ENCODE measurements at places on chromosomes 5 and 9.

- H3K4me1 ChIP-seq, result 0 out of 2 replicates have a peak, but pooled peaks cover 4% of the 10 kb centered on the region
- no peaks in the 10 kb centered on the region for H3K36me3 ChIP-seq
- no peak overlapping the region for H3K4me3 ChIP-seq
- no peak overlapping the region for H3K27ac ChIP-seq
- DNase-seq, result no peak
- no peaks in the 10 kb centered on the region for H3K27me3 ChIP-seq
These were observed 73.3 kb downstream of the ABCA1 start for GRCh38 chr9:104854613-104855012.

- no peaks in the 10 kb centered on the region for H3K4me1 ChIP-seq
- no peaks in the 10 kb centered on the region for H3K36me3 ChIP-seq
- DNase-seq, result no peak
These were observed 379.2 kb upstream of the CDH18 start for GRCh38 chr5:20367178-20367577.

- H3K4me3 ChIP-seq, result no peak overlapping the region
- DNase-seq, result no peak
- no peaks in the 10 kb centered on the region for H3K36me3 ChIP-seq
- H3K27ac ChIP-seq, result no peak overlapping the region
- H3K4me1 ChIP-seq, result no peaks in the 10 kb centered on the region
These were observed 12.2 kb downstream of the ACTL7A start for GRCh38 chr9:108874058-108874788.

DNA sequence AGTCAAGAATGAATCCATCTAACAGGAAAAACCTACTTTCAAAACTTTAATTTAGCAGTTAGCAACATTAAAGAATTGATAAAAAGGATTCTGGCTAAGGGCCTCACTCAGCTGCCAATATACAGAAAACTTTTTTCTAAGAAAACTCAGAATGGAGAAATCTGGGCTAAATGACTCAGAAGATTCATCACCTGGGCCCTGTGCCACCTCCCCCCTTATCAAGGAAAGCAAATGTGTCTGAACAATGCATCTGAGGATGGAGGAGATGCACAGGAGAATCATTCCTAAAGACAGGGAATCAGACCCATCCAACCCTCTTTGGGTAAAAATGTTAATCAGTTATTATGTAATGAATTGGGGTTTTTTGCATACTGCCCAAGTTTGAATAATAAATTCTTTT is 592.0 kb upstream of the DMAC1 start:
- H3K27ac ChIP-seq, result no peak overlapping the region
- no peaks in the 10 kb centered on the region for H3K36me3 ChIP-seq
- no peaks in the 10 kb centered on the region for H3K27me3 ChIP-seq
- no peak overlapping the region for H3K4me3 ChIP-seq
- no peak for DNase-seq

DNA sequence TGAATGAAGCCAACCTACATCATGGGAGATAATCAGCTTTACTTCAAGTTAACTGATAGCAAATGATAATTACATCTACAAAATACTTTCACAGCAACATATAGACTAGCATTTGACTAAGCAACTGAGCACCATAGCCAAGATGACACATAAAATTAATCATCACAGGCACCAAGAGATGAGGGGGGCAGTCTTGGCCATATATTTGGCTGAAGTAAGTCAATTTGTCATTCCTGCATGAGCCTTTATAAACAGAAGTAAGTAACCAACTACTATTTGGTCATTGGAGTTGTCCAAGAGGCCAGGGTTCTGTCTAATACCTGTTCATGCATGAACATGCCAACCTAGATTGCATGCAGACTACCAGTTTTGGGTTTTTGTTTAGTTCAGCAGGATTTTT is 53.6 kb downstream of the PDCD1LG2 start:
- H3K36me3 ChIP-seq, result no peaks in the 10 kb centered on the region
- DNase-seq, result no peak
- H3K27ac ChIP-seq, result no peak overlapping the region

DNA sequence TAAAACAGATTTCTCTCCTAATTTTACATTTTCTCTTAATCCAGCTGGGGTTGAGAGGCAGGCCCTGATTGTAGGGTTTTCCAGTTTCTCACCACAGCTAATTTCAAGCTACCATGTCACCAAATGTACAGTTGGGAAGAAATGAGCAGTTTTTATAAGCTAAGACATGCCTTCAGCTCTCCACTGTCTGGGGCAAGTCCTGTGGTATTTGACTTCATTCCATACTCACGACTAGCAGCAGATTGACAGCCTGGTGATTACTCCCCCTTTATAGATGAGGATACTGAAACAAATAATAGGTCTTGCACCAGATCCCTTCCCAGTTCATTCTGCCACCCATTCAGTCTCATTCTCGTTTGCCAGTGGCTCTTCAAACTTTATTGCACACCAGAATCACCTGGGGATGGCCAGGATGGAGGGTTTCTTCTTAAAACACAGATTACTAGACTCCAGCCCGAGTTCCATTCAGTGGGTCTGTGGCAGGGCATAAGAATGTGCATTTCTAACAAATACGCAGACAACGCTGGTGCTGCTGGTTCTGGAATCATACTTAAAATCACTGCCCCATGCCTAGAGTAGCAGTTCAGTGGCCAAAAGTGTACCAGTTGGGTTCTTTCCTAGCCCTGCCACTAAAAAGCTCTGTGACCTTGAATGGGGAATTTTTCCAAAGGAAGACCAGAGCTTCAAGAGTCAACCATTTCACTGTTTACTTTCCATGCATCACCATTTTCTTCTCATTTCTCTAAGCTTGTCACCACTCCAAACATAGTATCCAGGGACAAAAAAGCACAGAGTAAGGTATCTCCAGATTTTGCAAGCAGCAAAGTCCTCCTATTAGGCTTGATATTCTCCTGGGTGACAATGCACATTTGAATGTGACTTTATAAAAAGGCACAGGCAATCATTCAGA is 64.3 kb downstream of the CSNK1A1 start:
- no peaks in the 10 kb centered on the region for H3K36me3 ChIP-seq
- no peak overlapping the region for H3K27ac ChIP-seq
- no peaks in the 10 kb centered on the region for H3K27me3 ChIP-seq

DNA sequence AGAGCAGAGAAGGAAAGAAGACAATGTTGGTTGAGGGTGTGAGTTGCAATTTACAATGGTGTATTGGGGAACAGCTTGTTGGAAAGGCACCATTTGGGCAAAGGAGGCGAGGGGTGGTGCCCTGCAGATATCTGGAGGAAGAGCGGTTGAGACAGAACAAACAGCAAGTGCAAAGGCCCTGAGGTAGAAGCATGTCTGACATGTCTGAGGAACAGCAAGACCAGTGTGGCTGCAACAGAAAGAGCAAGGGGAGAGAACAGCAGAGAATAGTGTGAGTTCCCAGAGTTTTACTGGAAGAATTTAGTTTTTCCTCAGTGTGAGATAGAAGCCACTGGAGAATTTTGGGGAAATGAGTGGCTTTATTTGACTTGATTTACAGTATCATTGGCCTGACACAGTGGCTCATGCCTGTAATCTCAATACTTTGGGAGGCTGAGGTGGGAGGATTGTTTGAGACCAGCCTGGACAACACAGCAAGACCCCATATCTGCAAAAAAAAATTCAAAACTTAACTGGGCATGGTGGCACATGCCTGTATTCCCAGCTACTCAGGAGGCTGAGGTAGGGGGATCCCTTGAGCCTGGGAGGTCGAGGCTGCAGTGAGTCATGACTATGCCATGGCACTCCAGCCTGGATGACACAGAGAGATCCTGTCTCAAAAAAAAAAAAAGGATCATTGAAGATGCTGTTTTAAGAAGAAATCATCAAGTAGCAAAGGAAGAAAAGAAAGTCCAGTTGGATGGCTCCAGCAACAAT is 13.6 kb downstream of the CMBL start:
- no peak overlapping the region for H3K27ac ChIP-seq
- H3K27me3 ChIP-seq, result no peaks in the 10 kb centered on the region
- H3K4me1 ChIP-seq, result peaks cover 8% of the 10 kb centered on the region
- no peaks in the 10 kb centered on the region for H3K36me3 ChIP-seq
- H3K4me3 ChIP-seq, result no peak overlapping the region

DNA sequence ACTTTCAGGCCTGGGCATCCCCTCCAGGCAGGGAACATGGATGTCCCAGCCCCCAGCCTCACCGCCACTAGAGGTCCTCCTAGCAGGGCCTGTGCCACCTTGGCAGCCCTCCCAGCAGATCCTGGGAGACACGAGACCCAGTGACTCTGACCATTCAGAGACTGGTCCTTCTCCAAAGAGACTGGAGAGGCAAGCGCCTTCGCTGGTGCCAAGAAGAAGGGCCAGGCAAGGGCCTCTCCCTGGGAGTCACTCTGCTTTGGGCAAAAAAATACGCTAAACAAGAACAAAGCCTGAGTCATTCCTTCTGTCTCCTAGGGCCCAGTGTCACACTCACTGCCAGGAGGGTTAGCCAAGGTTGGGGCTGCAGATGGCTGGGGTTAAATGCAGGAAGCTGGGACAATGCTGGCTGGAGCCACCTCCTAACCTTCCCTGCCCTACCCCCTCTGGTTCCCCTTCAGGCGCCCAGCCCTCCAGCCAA is 35.3 kb upstream of the SMIM23 start:
- no peak for DNase-seq
- H3K4me1 ChIP-seq, result no peaks in the 10 kb centered on the region
- H3K27me3 ChIP-seq, result no peaks in the 10 kb centered on the region
- H3K4me3 ChIP-seq, result no peak overlapping the region
- no peaks in the 10 kb centered on the region for H3K36me3 ChIP-seq

- no peak overlapping the region for H3K4me3 ChIP-seq
- no peaks in the 10 kb centered on the region for H3K4me1 ChIP-seq
- H3K36me3 ChIP-seq, result no peaks in the 10 kb centered on the region
- H3K27me3 ChIP-seq, result no peaks in the 10 kb centered on the region
- no peak overlapping the region for H3K27ac ChIP-seq
- DNase-seq, result no peak
These were observed 15.6 kb downstream of the SPACA9 start for GRCh38 chr9:132894346-132894745.

DNA sequence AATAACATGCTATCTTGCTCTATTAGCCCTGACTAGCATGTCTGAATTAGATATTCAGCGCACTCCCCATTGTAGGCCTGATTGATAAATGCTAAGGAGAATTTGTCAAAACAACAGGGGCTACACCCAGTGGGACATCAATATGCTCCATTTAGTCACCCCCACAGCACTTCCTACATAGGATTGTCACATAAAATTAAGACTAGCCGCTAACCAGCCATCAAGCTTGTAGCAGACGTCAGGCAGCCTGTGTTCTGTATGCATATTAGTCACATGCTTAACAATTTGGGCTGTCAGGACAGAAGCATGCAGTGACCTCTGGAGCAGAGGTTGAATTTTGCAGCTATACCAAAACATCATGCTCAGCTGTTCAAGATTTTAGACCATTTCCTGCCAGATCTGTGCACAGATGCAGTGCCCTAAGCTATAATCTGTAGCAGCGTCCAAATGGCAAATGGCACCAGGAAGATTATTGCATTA is 197.4 kb upstream of the ISL1 start:
- DNase-seq, result no peak
- no peaks in the 10 kb centered on the region for H3K27me3 ChIP-seq

DNA sequence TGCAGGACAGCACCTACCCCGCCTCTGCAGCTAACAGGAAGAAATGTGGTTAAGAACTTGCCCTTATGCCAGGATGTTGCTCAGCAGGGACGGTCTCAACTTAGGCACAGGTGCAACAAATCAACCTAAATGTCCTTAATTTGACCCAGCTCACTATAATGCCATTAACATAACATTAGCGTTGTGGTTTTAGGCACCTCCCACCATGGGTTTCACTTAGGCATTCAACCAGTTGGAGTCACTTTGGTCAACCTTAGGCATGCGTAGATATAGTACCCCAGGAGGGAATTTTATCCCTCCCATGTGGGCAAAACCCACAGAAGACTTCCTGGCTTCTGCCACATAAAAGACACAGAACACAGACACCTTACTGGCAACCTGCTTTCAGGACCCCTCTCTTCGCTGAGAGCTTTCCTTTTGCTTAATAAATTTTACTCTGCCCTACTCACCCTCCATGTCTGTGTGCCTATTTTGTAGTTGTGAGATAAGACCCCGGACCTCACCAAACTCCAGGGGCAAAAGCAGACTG is 8.7 kb upstream of the ERAP1 start:
- peaks cover 15% of the 10 kb centered on the region for H3K4me1 ChIP-seq
- DNase-seq, result peak; percentile 98

DNA sequence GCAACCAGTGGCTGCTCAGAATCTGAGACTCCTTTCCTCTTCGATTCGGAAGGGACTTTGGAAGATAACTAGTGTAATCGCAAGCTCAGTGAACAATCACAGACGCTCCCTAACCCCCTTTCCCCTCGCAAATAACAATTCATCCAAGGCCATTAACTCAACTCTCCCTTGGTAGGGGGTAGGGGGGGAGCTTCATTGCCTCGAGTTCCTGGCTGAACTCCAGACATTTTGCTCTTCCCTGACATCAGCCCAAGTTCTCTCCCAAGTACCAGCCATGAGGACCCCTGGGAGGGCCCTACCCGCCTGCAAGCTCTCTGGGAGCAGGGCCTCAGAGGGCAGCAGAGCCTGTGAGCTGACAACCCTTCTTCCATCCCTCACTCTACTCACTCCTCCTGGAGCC is 8.4 kb downstream of the FAM163B start:
- no peak for DNase-seq
- no peaks in the 10 kb centered on the region for H3K36me3 ChIP-seq
- no peaks in the 10 kb centered on the region for H3K4me1 ChIP-seq
- peaks cover 79% of the 10 kb centered on the region for H3K27me3 ChIP-seq
- H3K27ac ChIP-seq, result no peak overlapping the region

- no peak for DNase-seq
- no peak overlapping the region for H3K27ac ChIP-seq
- no peaks in the 10 kb centered on the region for H3K4me1 ChIP-seq
- no peak overlapping the region for H3K4me3 ChIP-seq
These were observed 104.0 kb upstream of the SARDH start for GRCh38 chr9:133842174-133842573.

DNA sequence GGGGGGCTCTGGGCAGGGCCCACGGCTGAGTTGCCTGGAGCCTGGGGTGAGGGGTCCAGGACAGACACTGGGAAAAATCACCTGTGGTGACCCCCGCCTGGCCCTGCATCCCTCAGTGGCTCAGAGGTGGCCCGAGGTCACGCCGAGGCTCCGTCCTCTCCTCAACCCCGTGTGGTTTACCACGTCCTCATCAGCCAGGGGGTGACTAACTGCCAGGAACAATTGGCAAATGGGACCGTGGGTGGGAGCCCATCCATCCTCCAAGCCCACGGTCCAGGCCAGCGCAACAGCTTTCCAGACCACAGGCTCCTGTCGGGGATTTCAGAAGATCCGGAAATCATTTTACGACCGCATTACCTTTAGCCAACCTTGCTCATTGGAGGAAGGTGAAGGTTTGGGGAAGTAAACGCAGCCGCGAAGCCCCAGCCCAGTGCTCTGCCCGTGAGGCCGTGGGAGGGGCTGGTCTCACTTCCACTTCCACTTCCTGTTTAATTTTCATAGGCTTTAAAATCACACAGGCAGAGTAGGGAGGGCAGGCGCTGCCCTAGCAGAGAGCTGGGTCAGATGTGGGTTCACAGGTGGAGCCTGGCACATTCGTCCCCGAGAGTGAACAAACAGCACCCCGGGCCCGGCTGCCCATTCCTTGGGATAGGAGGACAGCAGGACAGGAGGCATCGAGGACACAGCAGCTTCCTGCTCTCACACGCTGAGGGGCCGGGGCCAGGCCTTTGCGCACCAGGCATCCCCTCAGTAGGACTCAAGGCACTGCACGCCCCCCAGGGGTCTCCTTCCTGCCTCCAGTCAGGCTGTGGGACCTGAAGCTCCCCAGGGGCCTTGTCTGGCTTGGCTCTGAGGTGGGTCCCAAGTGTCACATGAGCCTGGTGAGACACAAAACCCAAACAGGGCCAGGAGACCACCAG is 19.8 kb upstream of the SLC9A3 start:
- H3K4me1 ChIP-seq, result peaks cover 12% of the 10 kb centered on the region
- H3K27ac ChIP-seq, result peak overlapping the region; percentile 32
- no peaks in the 10 kb centered on the region for H3K36me3 ChIP-seq
- peaks cover 19% of the 10 kb centered on the region for H3K27me3 ChIP-seq
